Memory B cell (primary cell): ENCODE measurements at places on chromosomes 12 and 14.

DNA sequence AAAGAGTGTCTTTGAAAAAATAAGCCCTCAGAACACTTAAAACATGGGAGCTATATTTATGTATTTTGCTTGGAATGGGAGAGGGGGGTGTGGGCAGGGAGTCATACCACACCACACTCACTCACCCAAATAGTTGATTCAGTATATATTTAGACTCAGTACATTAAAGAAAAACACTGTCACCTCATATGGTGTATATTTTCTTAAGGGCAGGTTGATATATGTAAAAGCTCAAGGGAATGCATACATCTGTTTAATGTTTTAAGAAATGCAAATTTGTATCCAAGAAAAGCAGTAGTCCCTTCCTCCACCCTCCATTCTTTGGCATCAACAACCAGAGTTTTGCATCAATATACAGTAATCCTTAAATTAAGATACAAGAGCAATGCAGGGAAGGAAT, 1.4 kb downstream of the NFYB start:
- no peak for DNase-seq

DNA sequence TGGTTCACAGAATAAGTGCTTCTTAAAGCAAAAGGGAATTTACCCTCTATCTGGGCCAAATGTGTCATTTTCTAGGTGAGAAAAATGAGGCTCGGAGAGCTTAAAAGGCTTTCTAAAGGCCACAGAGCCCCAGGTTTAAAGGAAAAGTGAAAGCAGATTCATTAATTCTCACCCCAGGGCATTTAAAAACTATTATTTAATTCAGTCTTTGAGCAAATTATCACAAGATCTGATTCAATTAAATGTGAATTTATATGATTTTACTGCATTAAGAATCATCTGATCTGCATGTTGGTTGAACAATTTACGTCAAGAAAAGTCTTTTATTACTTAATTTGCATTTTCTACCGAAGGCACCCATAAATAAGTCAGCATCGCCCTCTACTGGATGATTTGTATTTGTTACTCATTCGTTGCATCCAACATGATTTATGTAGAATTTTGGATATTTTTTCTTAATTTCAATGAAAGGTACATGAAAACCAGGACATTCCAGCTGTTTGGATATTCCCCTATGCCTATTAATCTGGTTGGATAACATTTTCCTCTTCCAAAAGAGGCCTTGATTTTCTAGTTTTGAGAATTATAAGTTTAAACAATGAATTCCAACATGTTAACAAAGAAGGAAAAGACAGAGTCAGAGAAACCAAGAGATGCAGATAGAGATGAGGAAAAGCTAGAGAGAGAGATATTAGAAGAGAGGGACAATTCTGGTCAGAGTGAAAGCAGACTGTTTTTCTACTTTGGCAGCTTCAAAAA, 19.1 kb upstream of the DHRS7 start:
- peak; percentile 69 for DNase-seq

DNA sequence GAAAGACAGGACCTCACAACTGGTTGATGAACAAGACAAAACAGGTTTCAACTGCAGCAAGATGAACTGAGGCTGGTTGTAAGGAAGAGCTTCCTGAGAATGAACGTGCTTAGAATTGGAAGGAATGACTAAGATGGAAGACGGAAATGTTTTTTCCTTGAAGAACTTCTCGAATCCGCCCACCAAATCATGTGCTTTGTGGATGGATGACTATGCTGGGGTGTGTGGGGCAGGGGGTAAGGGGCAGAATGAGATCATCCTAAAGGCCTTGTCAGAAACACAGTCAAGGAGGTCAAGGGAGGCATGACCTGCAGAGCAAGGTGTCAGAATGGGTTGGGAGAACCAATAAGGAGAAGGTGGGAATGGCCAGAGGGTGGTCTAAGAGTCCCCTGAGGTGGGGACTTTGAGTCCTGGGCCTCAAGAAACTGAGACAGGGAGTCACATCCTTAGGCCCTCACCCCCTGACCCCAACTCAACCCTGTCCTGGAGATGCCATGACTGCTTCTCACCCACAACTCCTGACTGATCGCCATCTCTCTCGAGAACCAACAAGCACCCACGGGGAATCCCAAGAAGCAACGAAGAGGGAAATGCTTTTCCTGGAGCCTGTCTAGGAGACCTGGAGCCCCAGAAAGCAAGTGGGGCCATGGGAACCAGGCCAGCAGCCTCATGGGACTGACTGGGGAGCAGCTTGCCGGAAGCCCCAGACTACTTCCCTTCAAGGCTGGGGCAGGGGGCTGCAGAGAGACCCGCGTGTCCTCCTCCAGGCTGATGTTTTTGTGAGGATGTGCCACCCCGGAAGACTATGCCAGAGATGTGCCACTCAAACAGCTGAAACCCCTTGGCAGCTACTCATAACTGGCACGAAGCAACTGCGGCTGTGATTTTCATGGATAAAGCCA, 84.0 kb downstream of the ACTN1 start:
- DNase-seq: no peak

- DNase-seq: no peak
These were observed 151.4 kb downstream of the KTN1 start for GRCh38 chr14:55731311-55731872.

GRCh38 chr14:78690836-78691235, 520.7 kb downstream of the NRXN3 start:
- DNase-seq: no peak

DNA sequence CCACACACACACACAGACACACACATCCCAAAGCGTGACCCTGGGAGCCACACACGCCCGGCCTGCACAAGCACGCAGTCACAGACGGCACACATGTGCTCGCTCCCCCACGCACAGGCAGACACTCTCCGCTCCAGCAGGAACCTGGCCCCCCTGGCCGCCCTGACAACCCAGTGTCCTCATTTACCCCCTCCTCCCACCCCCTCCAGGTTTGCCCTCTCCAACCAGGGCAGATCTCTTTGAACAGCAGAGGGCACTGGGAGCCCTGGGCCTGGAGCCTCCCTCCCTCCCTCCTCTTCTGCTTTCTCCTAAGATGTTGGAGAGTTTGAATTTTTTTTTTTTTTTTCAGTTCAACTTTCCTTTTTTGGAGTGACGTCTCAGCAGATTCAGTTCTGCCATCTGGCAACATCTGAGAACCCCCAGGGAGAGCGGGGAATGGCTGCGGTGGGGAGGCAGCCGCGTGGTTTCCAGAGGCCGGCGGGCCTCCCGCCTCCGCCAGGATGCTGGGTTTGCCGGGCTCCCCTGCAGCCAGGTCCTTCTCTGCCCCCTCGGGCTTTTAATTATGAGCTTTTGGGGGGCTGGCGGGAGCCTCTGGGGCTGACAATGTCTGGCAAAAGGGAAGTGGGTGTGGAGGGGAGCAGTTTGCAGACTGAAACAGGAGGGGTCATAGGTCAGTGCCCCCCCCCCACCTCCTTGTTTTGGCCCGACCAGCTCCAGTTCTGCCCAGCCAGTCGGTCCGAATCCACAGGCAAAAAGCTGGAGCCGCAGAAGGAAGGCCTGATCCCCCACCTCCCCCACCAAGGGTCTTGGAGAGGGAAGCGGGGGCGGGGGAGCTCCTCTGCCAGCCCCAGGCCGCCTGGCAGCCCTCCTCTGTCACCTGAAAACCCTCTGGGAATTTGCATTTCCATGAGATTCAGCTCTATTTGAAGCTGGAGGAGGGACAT, 1.3 kb upstream of the NCOR2 start:
- DNase-seq: peak; percentile 59

DNA sequence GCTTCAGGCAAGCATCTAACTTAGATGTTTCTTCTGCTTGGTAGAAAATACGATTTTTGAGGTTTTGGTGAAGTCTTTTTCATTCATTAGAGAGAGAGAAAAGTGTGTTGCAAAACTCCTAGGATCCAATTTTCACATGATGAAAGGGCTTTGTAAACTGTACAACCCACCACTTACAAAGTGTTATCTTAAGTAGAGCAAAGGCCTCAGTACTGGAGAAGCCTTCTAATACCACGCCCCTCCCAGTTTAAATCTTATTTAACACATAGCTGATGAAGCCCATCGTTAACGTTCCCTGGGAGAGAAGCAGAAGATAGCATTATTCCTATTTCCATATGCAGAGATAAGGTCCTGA, 869 bp downstream of the APOLD1 start:
- no peak for DNase-seq

GRCh38 chr14:63912286-63912685, 59.5 kb downstream of the SYNE2 start:
- no peak for DNase-seq

DNA sequence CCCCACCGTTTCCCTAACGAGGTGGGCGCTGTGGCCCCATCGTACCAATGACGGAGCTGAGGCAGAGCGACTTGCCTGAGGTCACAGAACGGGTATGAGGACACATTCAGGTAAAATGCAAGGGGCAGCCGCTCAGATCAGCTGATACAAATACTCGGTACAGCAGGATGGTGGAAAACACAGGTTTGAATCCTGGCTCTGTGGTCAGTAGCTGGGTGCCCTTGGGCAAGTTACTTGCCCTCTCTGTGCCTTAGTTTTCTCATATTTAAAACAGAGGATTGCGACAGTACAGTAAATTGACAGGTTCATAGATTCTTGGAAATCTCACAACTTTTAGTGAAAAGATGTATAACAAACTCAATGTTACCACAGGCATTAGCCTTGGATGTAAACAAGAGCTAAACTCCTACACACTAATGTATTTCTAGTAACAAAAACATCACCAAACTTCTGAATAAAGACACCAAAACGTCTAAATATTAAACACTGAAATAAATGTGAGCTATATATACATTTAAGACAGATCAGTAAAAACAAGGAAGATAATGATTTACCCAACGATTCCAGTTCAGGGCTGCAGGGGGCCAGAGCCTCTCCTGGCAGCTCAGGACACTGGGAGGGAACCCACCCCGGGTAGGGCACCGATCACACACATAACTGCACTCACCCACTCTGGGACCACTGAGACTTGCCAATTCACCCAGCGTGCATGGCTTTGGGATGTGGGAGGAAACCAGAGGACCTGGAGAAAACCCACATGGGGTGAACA, 128.4 kb downstream of the RBM19 start:
- no peak for DNase-seq

GRCh38 chr12:45350861-45351260, 135.0 kb downstream of the ANO6 start:
- DNase-seq: no peak

- no peak for DNase-seq
These were observed 91.7 kb downstream of the NPAS3 start for GRCh38 chr14:33030386-33030785.

DNA sequence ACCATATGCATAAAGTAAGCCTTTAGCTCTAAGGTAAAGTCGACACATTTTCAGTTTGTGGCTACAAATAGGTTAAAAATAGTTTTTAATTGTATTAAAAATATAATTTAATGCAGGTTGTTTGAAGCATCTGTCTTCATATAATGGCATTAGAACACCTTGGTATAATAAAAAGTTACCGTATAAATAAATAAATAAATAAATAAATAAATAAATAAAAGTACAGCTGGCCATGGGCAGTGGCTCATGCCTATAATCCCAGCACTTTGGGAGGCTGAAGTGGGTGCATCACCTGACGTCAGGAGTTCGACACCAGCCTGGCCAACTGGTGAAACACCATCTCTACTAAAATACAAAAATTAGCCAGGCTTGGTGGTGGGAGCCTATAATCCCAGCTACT, 15.6 kb downstream of the ZFYVE26 start:
- DNase-seq: no peak

DNA sequence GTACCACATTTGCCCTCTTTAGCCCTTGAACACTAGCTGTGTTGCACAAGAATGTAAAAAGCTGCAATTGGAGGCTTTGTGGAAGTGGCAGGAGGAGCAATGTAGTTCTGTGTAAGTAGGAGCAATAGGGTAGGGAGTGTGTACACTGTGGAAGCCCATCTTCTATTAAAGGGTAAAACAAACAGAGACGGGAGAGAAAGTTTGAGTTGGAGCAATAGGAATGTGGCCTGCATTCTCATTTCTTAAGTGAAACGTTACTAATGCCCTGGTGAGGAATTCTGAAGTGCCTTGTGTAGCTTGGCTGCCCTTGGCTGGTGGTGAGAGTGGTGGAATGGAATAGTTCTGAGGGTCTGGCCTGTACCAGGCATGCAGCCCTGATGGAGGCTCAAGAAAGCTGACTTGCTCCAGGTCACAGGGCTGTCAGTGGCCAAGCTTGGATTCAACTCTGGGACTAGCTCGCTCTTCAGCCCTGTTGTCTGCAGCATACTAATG, 38.8 kb upstream of the ATP23 start:
- DNase-seq: no peak

GRCh38 chr12:131773582-131774221, 54.5 kb upstream of the MMP17 start:
- DNase-seq: peak; percentile 43

DNA sequence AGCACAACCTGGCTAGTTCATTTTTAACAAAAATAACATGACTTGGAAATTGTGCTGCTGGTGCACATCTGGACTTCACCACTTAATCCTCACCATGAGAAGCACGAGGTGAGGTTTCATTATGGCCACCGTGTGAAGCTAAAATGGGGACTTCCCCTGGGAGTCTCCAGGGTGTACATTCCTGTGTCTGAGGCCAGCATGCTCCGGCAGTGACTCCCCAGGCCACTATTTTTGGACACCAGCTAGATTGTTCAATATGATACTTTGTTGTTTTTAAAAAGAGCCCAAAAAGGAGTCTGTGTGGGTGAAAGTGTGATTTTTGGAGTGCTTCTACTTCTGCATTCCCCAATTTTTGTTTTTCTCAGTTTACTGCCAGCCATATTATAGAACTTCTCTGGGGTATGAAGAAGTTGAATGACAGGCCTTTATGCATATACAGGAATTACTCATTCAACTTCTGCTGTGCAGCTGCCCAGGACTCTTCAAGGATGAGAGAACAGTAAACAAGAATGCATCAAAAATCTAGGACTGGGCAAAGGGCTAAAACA, 16.9 kb upstream of the AICDA start:
- no peak for DNase-seq

GRCh38 chr12:99147130-99147529, 500.4 kb upstream of the GARIN6 start:
- DNase-seq: no peak

GRCh38 chr12:46917821-46918220, 92.0 kb upstream of the SLC38A4 start:
- DNase-seq: no peak

GRCh38 chr14:103104654-103105452, 10.3 kb downstream of the EXOC3L4 start:
- peak; percentile 83 for DNase-seq

DNA sequence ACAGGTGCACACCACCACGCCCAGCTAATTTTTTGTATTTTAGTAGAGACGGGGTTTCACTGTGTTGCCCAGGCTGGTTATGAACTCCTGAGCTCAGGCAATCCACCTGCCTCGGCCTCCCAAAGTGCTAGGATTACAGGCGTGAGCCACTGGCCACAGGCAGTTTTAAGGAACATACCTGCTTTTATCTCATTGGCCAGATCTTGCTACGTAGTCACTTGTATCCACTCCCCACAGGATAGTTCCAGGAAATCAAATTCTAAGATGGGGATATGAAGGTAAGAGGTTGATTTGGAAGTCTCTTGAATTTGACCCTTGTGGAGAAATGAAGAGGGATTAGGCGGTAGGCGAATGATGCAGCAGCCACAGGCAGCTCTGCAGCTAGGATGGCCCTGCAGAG, 8.8 kb upstream of the PLEKHG6 start:
- no peak for DNase-seq
